ENCODE measurements at places on chromosomes 4 and X.

- H3K4me3 ChIP-seq = no peak overlapping the region
- no peak for DNase-seq
- no peak overlapping the region for H3K27ac ChIP-seq
- no peaks in the 10 kb centered on the region for H3K4me1 ChIP-seq
Measured at GRCh38 chrX:72114306-72114705, 17.4 kb downstream of the RTL5 start.

DNA sequence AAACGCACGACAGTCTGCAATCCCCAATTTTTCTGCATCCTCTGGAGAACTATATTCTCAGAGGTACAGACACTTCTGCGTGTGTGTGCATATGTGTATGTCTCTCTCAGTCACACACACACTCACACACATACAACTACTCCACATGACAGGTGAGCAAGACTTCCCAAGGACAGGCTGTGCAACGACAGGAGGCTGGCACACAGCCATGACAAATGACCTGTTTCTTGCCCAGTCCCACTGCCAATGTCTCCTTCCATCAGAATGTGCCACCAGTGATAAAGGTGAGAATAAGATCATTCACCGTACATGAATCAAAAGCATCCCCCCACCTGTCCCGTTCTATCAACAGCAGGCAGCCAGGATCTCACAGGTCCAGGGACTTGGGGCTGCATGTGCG, 52.4 kb downstream of the PPP2R2C start:
- H3K4me3 ChIP-seq = no peak overlapping the region
- H3K27ac ChIP-seq = no peak overlapping the region
- H3K27me3 ChIP-seq = peaks cover 4% of the 10 kb centered on the region
- H3K36me3 ChIP-seq = no peaks in the 10 kb centered on the region
- DNase-seq = no peak

DNA sequence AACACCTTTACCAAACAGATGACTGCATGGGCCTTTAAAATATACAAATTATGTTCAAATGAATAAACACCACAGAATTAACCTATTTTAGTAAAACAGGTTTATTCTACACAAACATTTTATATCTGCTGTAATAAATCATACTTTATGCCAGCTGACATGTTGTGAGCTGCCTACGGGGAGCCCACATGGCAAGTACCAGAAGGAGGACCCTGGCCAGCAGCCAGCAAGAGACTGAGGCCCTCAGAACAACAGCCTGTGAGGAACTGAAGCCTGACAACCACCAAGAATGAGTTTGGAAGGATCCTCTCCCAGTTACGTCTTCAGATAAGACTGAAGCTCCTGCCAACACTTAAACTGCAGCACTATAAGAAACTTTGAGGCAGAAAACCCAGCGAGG, 377.0 kb downstream of the PDGFC start:
- H3K36me3 ChIP-seq = no peaks in the 10 kb centered on the region
- H3K27me3 ChIP-seq = no peaks in the 10 kb centered on the region
- H3K4me3 ChIP-seq = no peak overlapping the region
- H3K27ac ChIP-seq = no peak overlapping the region
- no peaks in the 10 kb centered on the region for H3K4me1 ChIP-seq
- DNase-seq = no peak

- H3K27ac ChIP-seq = no peak overlapping the region
- H3K27me3 ChIP-seq = no peaks in the 10 kb centered on the region
- no peaks in the 10 kb centered on the region for H3K36me3 ChIP-seq
Measured at GRCh38 chrX:25084446-25084845, 68.7 kb upstream of the ARX start.

DNA sequence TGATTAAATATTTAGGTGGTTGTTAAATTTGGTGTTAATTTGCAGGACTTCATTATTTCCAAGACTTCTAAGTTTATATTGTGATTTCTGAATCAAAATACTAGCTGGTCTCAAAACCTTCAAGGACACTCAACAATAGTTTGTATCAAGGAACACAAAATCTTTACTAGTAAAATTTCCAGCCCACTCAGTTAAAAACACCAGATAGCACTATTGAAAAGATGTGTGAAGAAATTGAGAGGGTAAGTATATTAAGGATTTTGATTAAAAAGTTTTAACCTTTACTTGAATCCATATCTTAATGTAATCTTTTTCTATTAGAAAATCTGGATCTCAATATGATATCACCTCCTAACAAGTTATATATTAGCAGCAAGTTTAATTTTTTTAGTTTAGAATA, 89.3 kb upstream of the UGT8 start:
- H3K4me3 ChIP-seq = no peak overlapping the region
- H3K36me3 ChIP-seq = no peaks in the 10 kb centered on the region
- no peaks in the 10 kb centered on the region for H3K27me3 ChIP-seq
- no peak overlapping the region for H3K27ac ChIP-seq
- H3K4me1 ChIP-seq = no peaks in the 10 kb centered on the region

DNA sequence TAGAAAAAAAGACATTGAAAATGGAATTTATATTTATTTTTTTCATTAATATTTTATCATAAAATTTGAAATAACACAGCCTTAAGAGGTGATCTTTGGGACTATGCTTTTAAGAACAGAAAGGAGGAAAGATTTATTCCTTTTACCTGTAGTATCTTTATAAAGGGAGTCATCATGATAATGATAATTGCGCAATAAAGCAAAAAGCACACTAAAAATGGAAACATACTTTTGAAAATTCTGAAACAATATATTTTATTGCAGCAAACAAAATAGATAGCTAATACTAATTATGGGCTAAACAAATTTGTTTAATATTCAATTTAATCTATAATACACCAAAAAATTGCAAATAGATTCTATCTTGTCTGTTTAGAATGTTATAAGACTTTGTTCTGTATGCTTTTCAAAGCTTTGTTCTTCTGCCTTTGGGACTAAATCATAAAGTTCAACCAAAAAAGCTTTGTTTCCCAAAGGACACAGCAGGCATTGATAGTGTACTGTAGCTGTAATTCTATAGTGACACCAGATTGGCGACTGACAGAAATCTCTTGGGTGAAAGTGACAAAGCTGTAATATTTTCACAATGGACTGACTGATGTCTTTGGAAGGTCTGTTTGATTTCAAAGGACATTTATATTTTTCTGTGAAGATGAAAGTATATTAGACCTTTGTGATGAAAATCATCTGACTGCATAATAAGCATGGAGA, 2156.6 kb upstream of the TENM3 start:
- H3K36me3 ChIP-seq = no peaks in the 10 kb centered on the region
- no peaks in the 10 kb centered on the region for H3K27me3 ChIP-seq
- H3K4me1 ChIP-seq = no peaks in the 10 kb centered on the region
- DNase-seq = no peak
- H3K27ac ChIP-seq = no peak overlapping the region

GRCh38 chr4:56689201-56689969, 8.3 kb upstream of the HOPX start:
- H3K4me3 ChIP-seq = no peak overlapping the region
- H3K36me3 ChIP-seq = no peaks in the 10 kb centered on the region
- peaks cover 21% of the 10 kb centered on the region for H3K27me3 ChIP-seq
- no peak for DNase-seq
- no peak overlapping the region for H3K27ac ChIP-seq

DNA sequence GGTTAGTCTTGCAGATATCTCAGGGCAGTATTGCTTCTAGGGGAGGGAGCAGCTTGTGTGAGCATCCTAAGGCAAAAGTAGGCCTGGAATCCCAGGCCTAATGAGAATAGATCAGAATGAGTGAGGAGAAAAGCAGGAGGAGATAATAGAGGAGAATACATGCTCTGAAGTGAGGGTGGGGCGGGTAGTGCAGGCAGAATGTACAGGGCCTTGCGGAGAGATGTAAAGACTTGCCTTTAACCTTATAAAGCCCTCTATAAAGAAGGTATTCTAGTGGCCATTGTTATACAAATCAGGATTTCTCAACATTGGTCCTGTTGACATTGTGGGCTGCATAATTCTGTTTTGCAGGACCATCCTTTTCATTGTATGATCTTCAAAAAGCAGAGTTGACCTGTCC, 855.3 kb downstream of the PCDH7 start:
- no peaks in the 10 kb centered on the region for H3K27me3 ChIP-seq
- no peak overlapping the region for H3K4me3 ChIP-seq
- H3K4me1 ChIP-seq = no peaks in the 10 kb centered on the region
- H3K36me3 ChIP-seq = no peaks in the 10 kb centered on the region
- no peak for DNase-seq
- H3K27ac ChIP-seq = no peak overlapping the region

- H3K4me1 ChIP-seq = no peaks in the 10 kb centered on the region
- no peak overlapping the region for H3K4me3 ChIP-seq
- no peaks in the 10 kb centered on the region for H3K36me3 ChIP-seq
- H3K27ac ChIP-seq = no peak overlapping the region
- H3K27me3 ChIP-seq = no peaks in the 10 kb centered on the region
- DNase-seq = no peak
Measured at GRCh38 chr4:133996431-133997121, 205.0 kb downstream of the PABPC4L start.

- no peaks in the 10 kb centered on the region for H3K36me3 ChIP-seq
- H3K27ac ChIP-seq = peak overlapping the region; percentile 50
- peaks cover 19% of the 10 kb centered on the region for H3K4me1 ChIP-seq
- H3K27me3 ChIP-seq = no peaks in the 10 kb centered on the region
- peak; percentile 95 for DNase-seq
Measured at GRCh38 chr4:150385606-150386005, 196.3 kb upstream of the MAB21L2 start.

GRCh38 chr4:15961781-15962510, 1.0 kb downstream of the FGFBP2 start:
- no peak overlapping the region for H3K4me3 ChIP-seq
- H3K36me3 ChIP-seq = no peaks in the 10 kb centered on the region
- H3K27ac ChIP-seq = no peak overlapping the region
- peak; percentile 16 for DNase-seq
- H3K4me1 ChIP-seq = no peaks in the 10 kb centered on the region

- H3K4me3 ChIP-seq = no peak overlapping the region
- no peaks in the 10 kb centered on the region for H3K36me3 ChIP-seq
- DNase-seq = peak; percentile 72
- no peaks in the 10 kb centered on the region for H3K27me3 ChIP-seq
- H3K4me1 ChIP-seq = 0 out of 2 replicates have a peak, but pooled peaks cover 8% of the 10 kb centered on the region
Measured at GRCh38 chr4:2266181-2266580, 4.3 kb upstream of the MXD4 start.

DNA sequence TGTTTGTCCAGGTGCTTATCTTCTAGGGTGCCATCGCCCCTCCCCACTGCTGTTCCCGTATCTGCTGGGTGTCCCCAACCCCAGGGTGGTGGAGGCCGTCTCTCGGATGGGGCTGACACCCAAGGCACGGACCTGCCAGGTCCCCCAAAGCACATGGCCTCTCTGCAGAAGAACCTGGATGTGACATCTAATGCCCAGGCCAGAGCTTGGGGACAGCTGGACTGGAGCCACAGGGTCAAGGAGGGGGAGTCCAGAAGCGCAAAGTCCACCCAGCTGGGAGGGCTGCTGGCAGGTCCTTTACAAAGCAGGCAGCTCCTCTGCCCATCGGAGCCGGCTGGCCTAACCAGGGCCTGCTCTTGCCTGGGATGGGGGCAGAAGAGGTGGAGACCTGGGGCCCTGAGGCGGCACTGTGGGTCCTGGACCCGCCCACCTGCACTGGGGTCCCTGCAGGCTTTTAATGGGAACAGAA, 751 bp upstream of the DOK7 start:
- H3K4me3 ChIP-seq = no peak overlapping the region
- peaks cover 3% of the 10 kb centered on the region for H3K27me3 ChIP-seq
- DNase-seq = no peak
- H3K36me3 ChIP-seq = no peaks in the 10 kb centered on the region
- H3K4me1 ChIP-seq = no peaks in the 10 kb centered on the region

Measured in GM23248 (cell line).